ENCODE measurements at places on chromosomes 13 and 19. TPM values are rescaled to one million over a fixed set of nuclear protein-coding genes. Genes with fewer than 3 reads are reported as not detected.

DNA sequence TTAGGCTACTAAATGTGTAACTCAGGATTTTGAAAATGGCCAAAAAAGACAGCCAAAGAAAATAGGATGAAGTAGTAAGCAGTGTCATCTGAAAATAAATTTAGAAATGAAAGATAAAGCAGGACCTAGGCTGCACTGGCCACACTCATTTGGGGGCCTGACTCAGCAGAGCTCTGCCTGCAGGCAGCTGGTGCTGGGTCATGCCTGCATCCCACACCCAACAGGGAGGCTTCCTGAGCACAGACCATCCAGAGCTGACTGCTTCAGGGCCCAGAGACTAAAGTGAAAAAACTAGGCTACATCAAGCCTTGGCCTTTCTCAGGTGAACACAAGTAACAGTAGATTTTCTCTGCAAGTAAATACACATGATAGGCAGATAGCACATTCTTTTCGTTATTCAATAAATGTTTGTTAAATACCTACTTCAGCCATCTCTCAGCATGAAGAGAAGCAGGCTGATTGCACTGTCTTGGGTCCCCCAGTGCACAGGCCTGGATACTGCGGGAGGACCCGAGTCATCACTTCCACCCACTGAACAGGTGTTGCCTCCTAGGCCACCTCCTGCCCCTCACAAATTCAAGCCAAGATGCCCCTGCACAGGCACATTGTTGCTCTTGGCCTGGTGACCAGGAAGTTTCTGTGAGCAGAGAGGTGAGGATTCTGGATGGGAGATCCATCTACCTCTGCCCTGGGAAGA is 284.0 kb downstream of the OXGR1 start:
- DNase-seq, result peak; percentile 21

GRCh38 chr13:75316427-75316826 is 165.5 kb downstream of the TBC1D4 start:
- peak; percentile 36 for DNase-seq

DNA sequence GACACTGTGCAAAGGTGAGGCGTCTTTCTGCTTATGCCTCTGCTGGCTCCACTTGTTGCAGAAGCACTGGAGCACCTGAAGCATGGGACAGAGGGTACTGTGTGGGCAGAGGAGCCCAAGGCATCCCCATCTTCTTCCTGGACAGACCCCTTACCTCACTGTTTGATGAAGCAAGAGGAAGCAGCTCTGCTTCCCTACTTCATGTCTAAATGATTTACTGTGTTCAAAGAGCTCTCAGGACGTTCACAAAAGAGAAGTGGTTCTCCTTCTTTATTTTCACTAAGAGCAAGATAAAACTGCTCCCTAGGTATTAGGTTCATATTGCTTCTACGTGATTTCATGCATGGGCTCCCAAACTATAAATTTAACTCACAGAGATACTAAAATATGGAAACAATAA is 1635.4 kb upstream of the SLC10A2 start:
- DNase-seq, result no peak

- no peak for DNase-seq
Measured at GRCh38 chr13:70666883-70667556, 558.8 kb upstream of the KLHL1 start.

DNA sequence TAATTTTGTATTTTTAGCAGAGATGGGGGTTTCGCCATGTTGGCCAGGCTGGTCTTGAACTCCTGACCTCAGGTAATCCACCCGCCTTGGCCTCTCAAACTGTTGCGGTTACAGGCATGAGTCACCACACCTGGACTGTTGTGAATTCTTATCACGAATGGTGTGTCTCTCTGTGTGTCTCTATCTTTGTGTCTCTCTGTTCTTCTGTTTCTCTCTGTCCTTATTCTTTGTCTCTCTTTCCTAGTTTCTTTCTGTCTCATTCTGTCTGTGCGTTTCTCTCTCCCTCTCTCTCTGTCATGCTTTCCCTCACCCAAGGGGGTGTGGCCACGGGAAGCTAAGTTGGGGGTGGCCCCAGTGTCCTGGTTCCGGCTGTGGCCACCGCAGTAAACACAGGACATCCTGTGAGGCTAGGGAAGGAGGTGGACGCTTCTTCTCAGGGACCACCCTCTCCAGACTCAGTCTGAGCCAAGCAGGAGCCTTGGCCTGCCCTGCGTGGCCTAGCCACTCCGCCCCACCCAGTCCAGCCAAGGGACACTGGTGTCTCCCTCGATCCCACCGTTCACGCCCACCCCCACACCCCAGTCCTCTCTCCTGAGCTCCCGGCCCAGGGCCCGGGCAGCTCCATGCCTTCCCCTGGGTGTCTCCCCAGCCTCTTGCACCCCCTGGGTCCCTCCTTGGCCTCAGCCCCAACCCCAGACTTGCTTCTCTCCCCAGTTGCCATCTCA is 3.9 kb upstream of the PRX start:
- DNase-seq, result no peak

GRCh38 chr19:11203194-11204075 is 6.1 kb upstream of the KANK2 start:
- DNase-seq, result peak; percentile 91

DNA sequence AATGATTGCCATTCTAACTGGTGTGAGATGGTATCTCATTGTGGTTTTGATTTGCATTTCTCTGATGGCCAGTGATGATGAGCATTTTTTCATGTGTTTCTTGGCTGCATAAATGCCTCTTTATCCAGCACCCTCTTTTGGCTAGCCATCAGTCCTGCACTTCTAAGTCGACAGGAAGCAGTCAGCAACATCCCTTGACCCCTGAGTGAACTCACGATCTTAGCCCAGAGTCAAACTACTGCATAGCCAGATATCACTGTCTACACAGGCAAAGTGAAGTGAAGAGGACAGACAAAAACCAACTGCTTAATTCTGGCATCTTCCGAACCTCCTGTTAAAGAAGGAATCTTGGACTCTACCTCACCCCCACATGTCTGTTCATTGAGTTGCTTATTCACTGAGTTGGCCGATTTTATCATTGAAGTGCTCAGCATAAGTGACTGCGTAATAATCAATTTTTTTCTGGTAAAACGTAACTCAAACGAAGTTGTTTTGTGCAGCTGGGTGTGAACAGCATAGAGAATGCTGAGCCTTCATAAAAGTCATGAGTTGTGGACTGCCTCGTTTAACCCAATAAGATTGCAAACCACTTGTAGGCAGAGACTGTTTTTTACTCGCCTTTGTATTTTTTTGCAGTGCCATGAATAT is 304.2 kb downstream of the COG6 start:
- DNase-seq, result peak; percentile 13

- no peak for DNase-seq
Measured at GRCh38 chr13:21117104-21117809, 55.9 kb upstream of the LATS2 start.

ZNF223 gene
- 6.5 TPM for total RNA-seq

ZNF616 gene
- 8.9 TPM for total RNA-seq

HIF3A gene
- 0.49 TPM for total RNA-seq
